ENCODE measurements at places on chromosomes 6 and 20. TPM values are rescaled to one million over a fixed set of nuclear protein-coding genes. Genes with fewer than 3 reads are reported as not detected.
A peak's percentile ranks its signal among the peaks of the same experiment; 100 is the strongest.

- no peak for DNase-seq
Measured at GRCh38 chr6:100980949-100981348, 99.8 kb upstream of the ASCC3 start.

GPLD1 gene
- total RNA-seq: 0.18 TPM

- peak; percentile 24 for DNase-seq
Measured at GRCh38 chr6:42302411-42302810, 84.8 kb upstream of the MRPS10 start.

C6orf62 gene
- total RNA-seq: 111 TPM

- no peak for DNase-seq
Measured at GRCh38 chr20:52752023-52752422, 220.1 kb upstream of the TSHZ2 start.

DNA sequence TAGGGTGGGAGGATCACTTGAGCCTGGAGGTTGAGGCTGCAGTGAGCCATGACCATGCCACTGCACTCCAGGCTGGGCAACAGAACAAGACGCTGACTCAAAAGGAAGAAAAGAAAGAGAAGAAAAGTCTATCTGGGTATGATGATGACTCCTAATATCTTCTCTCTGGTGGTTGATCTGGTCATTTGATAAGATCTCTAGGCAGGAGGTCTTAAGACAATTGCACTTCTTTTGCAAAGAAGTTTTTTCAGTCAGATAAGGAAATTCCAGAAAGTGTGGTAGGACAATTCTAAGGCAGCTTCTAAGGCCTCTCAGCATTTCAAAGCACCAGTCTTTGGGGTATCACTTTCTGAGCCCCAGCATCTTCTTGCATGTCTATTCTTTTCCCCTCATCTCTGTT lies 7.7 kb upstream of the AIF1 start:
- DNase-seq: no peak

HLA-DRB5 gene
- total RNA-seq: not detected

OR2J3 gene
- total RNA-seq: not detected

POU5F1 gene
- not detected for total RNA-seq

GPX5 gene
- not detected for total RNA-seq

- DNase-seq: no peak
Measured at GRCh38 chr6:98295515-98296175, 538.7 kb upstream of the POU3F2 start.

DNA sequence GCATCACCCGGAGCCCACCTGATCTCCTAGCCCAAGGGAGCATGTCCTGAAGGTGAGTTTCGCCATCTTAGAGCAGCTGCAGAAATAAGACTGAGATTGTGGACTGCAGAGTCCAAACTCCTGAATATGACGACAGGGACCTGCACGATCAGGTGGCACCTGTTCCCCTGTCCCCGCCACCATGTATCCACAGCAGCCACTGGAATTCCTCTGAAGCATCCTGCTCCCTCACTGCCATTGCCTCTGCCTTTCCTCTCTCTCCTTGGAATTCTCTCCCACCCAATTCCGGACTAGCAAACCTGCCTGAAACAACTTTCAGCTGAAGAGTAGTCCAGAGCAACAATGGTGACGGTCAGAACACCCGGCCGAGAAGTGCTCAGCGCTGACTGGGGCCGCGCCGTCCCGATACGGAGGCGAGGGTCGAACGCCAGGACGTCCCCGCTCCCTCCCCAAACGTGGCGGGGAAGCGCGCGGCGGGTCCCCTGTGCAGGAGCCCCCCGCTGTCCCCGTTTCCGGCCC lies 694 bp upstream of the FAM120B start:
- DNase-seq: no peak

TINAG gene
- not detected for total RNA-seq

OTOR gene
- total RNA-seq: not detected

FKBP5 gene
- total RNA-seq: 11.5 TPM

NPEPL1 gene
- total RNA-seq: 16.4 TPM

GRCh38 chr6:85461798-85462170 lies 11.9 kb downstream of the NT5E start:
- DNase-seq: no peak

GRCh38 chr6:142550310-142551063 lies 248.7 kb downstream of the ADGRG6 start:
- DNase-seq: no peak

DNA sequence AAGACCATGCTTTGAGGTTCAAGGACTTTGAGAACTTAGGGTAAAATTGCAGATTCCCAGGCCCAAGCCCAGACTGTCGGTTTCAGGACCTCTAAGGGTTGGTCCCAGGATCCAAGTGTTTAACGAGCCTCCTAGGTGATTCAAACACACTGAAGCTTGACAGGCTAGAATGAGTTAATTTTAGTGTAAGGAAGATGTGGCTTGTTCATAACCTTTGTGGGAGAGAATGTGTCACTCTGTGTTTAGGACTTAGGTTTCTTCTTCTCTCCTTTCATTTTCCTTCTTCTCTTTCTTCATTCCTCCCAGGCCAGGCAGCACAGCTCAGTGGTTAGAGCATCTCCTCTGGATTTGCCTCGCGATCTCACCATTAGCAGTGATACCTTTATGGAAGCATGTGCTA lies 104.8 kb upstream of the KCNG1 start:
- no peak for DNase-seq

GRCh38 chr6:136210398-136211165 lies 39.5 kb downstream of the MTFR2 start:
- DNase-seq: no peak

DNA sequence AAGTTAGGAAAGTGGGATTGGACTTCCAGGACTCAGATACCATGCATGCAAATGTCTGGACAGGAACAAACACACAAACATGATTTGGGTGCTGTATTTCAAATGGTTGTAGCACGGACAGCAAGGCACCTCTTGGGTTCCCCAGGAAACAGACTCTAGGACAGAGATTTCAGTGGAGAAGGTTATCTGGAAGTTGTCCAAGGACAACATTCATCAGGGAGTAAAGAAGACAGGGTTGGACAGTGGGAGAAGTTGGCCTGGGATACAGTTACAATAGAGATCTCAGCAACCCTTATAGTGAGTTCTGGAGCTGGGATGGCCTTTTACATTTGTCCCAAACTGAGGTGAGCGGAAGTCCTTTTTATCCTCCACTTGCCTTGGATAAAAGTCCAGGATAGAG lies 19.8 kb upstream of the TINAG start:
- DNase-seq: no peak

FERMT1 gene
- 9.5 TPM for total RNA-seq

GRCh38 chr6:13139119-13139518 lies 189.2 kb downstream of the TBC1D7 start:
- DNase-seq: no peak

PDYN gene
- not detected for total RNA-seq

KCNK5 gene
- not detected for total RNA-seq

- no peak for DNase-seq
Measured at GRCh38 chr20:52102126-52102525, 89.5 kb downstream of the ZFP64 start.

CCM2L gene
- total RNA-seq: not detected

All from HFFc6 (cell line).